Endothelial cell (in vitro differentiated cells): ENCODE measurements at places on chromosomes 3 and 15.

GRCh38 chr3:113441051-113441770 is at the start of gene CFAP44:
Gene CFAP44 (minus strand): TSS chr3:113441493. CDS start chr3:113433664, 7,829 bp downstream.
- DNase-seq, result peak; percentile 89

- DNase-seq, result no peak
Measured at GRCh38 chr3:42581400-42581708, 413 bp downstream of the SEC22C start.

- no peak for DNase-seq
Measured at GRCh38 chr3:135623558-135623957, 342.0 kb upstream of the PPP2R3A start.

DNA sequence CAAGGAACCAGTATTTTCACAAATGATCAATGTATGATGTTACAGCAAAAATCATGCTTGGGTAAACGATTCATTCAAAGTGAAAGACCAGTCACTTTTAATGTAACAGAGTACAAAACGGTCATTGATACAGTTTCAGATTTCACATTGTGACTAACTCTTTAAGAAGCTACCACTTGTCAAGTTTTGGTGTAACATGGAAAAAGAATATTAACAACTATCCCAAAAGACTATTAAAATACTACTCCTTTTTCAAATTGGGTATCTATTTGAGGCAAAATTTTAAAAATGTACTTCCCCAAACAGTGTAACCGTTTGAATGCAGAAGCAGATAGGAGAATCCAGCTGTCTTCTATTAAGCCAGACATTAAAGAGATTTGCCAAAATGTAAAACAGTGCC is 31.7 kb downstream of the AKAP13 start:
- no peak for DNase-seq

DNA sequence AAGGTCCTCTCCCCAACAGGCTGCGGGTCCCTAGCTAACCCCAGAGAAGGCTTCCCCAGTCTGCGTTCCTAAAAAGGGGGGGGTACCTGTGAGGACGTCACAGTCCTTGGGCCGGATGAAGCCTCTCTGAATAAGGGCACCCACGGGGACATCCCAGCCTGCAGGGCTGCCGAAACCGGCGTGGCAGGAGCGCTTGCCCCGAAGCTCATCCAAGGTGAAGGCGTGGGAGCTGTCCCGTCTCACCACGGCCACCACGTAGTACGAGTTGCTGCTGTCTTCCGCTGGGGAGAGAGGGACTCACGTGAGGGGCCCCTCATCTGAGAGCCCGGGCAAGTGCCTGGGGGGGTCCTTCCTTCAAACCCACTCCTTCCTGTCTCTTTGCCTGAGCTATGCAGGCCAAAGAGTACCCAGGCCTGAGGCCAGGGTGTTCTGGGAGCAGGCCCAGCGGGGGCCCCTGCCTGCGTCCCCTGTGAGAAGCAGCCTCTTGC is 20.0 kb downstream of the MELTF start:
- DNase-seq, result no peak

GRCh38 chr3:48553361-48553760 is 3.2 kb downstream of the PFKFB4 start:
- DNase-seq, result no peak

DNA sequence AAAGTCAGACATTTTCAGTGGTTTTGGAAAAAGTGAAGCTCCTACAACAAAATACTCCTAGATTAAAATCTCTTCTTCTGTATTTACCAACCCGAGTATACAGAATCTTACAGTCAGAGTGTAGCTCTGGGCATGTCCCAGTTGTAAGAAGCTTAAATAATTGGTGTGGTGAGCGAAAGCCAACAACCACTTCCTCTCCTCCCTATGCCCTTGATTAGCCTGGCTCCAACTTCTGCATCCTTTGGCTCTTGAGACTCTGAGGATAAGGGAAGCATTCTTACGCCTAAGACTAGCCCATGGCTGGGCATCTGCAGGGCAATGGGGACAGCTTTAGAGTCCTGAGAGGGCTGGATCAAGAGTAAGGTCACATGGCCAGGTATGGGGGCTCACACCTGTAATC is 25.5 kb downstream of the RFT1 start:
- no peak for DNase-seq

- DNase-seq, result no peak
Measured at GRCh38 chr15:55740359-55740878, 2.5 kb downstream of the PRTG start.
